ENCODE measurements at places on chromosomes 12 and 14. TPM values are rescaled to one million over a fixed set of nuclear protein-coding genes. Genes with fewer than 3 reads are reported as not detected.
A peak's percentile ranks its signal among the peaks of the same experiment; 100 is the strongest.

The NRXN3 gene
- total RNA-seq, result 1.7 TPM

The POLE2 gene
- total RNA-seq, result 38.6 TPM

The FOXN3 gene
- 13.2 TPM for total RNA-seq

The SOX5 gene
- not detected for total RNA-seq

The GLT8D2 gene
- 1.6 TPM for total RNA-seq

The GZMB gene
- total RNA-seq, result not detected

The BICDL1 gene
- total RNA-seq, result 5.8 TPM

The CCDC196 gene
- not detected for total RNA-seq

The FGD6 gene
- total RNA-seq, result 14.2 TPM

The AHNAK2 gene
- total RNA-seq, result 25.0 TPM

The C12orf60 gene
- 0.47 TPM for total RNA-seq

The TXNRD1 gene
- 430 TPM for total RNA-seq

The ANKRD33 gene
- total RNA-seq, result not detected

The SYCP3 gene
- total RNA-seq, result not detected

The DUSP16 gene
- 6.7 TPM for total RNA-seq

The LTBR gene
- total RNA-seq, result 163 TPM

The ACTN1 gene
- 303 TPM for total RNA-seq

The ZDHHC22 gene
- 0.15 TPM for total RNA-seq

The GLI1 gene
- 3.0 TPM for total RNA-seq

The KRT79 gene
- 0.46 TPM for total RNA-seq

The TMEM63C gene
- total RNA-seq, result 4.0 TPM

DNA sequence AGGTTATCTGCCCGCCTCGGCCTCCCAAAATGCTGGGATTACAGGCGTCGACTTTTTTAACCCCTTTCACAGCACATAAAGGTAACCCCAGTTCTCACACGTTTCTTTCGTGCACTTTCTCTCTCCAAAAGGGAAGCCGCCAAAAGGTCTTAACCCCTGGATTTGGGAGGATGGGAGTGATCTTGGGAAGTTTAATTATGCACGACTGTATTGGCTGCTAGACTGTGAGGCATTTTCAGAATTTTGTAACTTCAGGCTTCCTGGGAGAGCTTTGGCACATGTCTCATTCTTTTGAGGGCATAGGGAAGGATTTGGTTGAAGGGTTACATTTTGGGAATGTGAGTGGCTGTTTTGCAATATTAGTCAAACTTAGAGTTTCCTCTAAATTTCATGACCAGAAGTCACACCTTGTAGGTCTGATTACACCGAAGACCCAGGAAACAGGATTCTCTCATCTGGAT lies 1.4 kb upstream of the SMARCC2 start:
- no peak for DNase-seq

DNA sequence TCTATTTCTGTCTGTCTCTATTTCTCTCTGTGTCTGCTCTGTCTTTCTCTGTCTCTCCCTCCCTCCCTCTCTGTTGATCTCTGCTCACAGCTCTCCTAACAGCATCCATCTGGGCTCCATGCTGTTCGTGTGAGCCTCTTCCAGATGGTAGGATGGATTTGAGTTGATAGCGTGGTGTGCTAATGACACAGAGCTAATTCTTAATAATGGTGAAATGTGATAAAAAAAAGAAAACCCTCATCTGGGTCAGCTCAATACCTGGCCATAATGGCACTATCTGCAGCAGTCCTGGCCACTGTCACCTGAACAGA lies 96.4 kb downstream of the AACS start:
- DNase-seq, result no peak

DNA sequence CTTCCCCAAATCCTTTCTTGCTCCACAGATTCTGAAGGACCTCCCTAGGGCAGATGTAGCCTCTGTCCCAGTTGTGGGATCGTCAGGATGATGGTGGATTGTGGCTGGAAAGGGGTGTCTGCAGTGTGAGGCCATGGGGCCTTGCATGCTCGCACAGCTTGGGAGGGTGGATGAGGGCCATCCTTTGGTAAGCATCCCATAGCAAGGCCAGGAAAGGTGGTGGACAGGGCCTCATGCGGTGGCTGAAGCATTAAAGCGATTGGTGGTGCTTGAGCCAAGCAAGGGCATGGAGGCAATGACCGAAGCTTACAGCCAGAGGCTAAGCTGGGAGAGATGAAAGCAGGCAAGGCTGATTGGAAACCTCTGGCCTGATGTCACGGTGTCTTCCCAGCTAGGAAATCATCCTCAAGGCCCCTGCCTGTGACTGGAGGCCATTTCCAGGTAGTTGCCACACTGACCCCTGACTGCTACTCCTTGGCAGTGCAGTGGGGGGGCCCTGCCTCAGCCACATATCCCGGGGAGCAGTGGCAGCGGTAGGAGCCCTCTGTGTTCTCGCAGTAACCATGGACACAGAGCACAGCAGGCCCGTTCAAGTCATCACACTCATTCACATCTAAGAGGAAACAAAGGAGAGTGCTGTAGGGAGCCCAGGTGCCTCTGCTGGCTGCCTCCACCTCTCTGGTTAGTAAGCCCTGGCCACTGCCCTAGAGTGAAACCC lies 7.0 kb downstream of the ISCA2 start:
- no peak for DNase-seq

- peak; percentile 52 for DNase-seq
Measured at GRCh38 chr14:36226164-36226563, 49.6 kb upstream of the PTCSC3 start.

DNA sequence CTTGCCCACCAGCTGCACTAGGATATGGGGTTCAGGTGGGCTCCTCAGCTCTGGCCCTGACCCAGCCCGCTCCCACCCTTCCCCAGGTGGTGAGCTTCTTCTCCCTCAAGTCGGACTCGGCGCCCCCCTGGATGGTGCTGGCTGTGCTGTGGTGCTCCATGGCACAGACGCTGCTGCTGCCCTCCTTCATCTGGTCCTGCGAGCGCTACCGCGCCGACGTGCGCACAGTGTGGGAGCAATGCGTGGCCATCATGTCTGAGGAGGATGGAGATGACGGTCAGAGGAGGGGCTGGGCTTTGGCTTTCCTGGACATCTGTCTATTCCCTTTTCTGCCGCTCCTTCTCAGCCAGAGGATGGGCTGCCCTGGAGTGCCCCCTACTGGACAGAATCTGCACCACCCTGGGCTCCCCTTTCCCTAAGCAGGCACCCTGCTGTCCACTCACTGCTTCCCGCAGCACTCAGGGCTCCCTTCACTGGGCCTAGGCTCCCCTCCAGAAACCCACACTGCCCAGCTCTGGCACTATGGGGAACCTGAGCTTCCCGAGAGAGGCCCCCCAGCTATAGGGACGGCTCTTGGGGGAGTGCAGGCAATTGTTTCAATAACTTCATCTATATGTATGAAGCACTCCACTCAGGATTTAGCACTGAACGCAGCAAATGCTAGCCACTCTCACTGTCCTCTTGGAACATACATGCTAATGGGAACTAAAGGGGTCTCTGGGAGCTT lies 2.6 kb upstream of the P3H3 start:
- DNase-seq, result peak; percentile 84

GRCh38 chr12:89345376-89345775 lies 6.9 kb downstream of the DUSP6 start:
- no peak for DNase-seq

- peak; percentile 13 for DNase-seq
Measured at GRCh38 chr12:124496584-124496983, 70.8 kb downstream of the NCOR2 start.

GRCh38 chr14:95246870-95247269 lies 72.8 kb downstream of the CLMN start:
- DNase-seq, result no peak

GRCh38 chr12:49903700-49904423 lies at the start of gene FAIM2:
TSS of gene FAIM2 (minus strand) at chr12:49903900. CDS start at chr12:49903792, 108 bp downstream.
- DNase-seq, result no peak

DNA sequence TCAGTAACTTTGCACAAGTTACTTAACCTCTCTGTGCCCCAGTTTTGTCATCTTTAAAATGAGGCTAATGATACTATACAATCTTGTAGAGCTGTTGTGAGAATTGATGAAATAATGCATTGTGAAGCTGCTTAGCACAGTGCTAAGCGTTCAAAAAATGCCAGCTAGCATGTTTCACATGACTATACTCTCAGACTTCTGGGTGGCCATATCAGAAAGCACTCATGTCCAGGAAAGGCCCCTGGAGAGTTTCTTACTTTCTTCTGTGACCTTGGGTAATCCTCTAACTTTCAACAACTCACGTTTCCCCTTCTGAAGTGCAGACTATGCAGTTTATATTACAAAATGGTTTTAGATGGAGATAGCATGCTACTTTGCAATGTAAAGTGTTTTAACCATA lies 68.1 kb downstream of the TPH2 start:
- no peak for DNase-seq

DNA sequence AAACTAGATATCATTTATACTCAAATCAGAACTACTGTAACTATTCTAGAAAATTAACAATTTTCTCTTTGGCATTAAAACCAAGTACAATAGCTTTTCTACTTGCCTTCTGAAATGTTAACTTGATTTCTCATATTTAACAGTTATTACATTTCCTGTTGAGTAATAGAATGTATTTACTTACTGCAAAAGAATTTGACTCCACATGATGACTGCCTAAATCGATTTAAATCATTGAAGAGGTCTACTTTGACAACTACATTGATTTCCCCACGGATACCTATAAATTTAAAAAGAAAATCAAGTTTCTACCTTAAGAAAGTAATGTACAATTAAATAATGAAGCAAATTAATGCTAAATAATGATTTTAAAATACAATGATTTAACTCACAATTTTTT lies 18.9 kb downstream of the C2CD5 start:
- peak; percentile 39 for DNase-seq

GRCh38 chr12:21296751-21297406 lies 37.8 kb downstream of the SLCO1A2 start:
- peak; percentile 19 for DNase-seq

GRCh38 chr14:55964821-55965220 lies 153.4 kb upstream of the PELI2 start:
- DNase-seq, result no peak

- peak; percentile 33 for DNase-seq
Measured at GRCh38 chr14:59213368-59214315, 25.2 kb downstream of the DAAM1 start.

DNA sequence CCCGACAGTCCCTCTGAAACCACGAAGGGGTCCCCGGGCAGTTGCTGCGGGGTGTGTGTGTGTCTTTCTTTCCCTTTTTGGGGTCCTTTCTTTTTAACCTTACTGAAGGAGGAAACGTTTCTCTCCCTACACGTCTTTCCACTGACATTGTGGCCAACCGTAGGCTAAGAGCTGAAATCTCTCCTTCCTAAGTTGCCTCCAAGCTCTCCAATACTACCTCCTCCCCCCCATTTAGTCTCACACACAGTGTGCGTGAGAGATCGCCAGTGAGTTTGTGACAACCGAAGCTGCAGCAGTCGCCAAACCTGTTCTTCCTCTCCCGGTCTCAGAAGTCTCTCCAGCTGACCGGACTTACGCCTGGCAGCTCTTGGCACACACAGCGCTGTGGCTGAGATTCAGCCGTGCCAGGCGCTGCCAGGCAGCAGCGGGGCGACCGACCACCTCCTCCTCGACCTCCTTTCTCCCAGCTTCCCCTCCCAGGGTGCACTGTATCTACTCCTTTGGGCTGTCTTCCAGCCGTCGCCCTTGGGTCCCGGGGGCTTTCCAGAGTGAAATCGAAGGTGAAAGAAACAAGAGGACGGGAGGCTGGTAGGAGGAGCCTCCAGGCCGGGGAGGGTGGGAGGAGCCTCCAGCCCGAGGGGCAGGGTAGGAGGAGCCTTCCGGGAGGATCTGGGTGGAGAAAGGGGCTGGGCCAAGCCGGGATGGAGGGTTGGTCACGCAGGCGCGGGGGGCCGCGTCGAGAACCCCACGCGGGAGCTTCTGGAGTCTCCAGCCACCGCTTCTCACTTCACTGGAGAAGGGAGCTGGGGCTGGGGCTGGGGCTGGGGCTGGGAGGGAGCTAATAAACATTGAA lies at the start of gene TMTC2:
TSS of gene TMTC2 (plus strand) at position 739 of the 853 bp plus-strand sequence.
- DNase-seq, result peak; percentile 97

GRCh38 chr12:115013236-115013981 lies 329.4 kb upstream of the TBX3 start:
- no peak for DNase-seq

DNA sequence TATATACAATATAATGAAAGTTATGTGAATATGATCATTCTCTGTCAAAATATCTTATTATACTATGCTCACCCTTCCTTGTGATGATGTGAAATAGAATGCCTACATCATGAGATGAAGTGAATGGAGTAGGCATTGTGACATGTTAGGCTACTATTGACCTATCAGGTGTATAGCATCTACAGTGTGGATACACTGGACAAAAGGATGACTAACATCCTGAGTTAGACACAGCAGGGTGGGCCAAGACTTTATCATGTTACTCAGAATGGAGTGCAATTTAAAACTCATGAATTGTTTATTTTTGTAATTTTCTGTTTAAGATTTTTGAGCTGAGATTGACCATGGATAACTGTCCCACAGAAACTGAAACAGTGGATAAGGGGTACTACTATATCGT lies 53.4 kb upstream of the NAV3 start:
- DNase-seq, result no peak

- DNase-seq, result no peak
Measured at GRCh38 chr12:104458694-104459367, 2.1 kb downstream of the CHST11 start.

- no peak for DNase-seq
Measured at GRCh38 chr12:54605138-54605970, 16.9 kb upstream of the PPP1R1A start.

GRCh38 chr14:99229654-99230207 lies 42.3 kb downstream of the BCL11B start:
- no peak for DNase-seq

GRCh38 chr14:61608245-61609165 lies 86.8 kb upstream of the HIF1A start:
- peak; percentile 41 for DNase-seq

DNA sequence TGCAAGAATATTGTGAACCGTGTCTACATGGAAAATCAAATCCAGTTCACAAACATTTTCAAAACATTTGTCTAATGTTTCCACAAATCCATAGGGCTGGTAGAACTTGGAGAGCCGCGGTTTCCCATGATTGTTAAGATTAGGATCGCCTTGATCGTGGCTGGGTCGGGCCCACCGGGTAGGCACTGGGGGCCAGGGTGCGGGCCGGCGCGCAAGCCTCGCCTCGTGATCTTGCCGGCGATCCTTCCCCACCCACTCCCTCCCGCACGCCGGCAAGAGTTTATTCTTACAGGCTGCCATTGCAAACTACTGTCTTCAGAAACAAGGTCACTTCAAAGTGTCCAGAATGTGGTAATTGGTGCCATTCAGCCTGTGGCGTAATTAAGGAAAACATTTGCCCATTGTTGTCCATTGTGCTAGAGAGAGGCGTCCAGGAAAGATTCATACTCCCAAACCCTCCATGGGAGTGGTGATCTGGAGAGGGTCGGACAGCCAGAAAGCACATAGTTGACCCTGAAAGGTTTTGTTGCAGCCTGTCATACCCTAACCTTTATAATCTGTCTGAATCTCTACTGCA lies 95.5 kb downstream of the BORCS5 start:
- DNase-seq, result no peak

DNA sequence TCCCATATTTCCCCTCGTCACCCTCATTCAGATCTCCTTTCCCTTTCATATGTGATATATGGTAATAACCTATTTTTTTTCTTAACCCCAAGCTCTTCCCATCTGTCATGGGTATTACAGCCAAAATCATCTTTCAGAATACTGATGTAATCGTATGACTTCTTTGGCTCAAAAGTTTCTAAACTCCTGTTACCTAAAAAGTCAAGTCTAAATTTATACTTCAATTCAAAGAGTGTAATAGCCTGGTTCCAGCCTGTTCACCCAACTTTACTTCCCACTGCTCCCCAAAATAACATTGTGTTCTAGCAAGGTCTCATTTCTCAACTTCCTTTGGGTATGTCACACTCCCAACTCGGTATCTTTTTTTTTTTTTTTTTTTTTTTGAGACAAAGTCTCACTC lies 48.5 kb downstream of the TBK1 start:
- DNase-seq, result no peak
